ENCODE measurements at places on chromosomes 2 and 18.

DNA sequence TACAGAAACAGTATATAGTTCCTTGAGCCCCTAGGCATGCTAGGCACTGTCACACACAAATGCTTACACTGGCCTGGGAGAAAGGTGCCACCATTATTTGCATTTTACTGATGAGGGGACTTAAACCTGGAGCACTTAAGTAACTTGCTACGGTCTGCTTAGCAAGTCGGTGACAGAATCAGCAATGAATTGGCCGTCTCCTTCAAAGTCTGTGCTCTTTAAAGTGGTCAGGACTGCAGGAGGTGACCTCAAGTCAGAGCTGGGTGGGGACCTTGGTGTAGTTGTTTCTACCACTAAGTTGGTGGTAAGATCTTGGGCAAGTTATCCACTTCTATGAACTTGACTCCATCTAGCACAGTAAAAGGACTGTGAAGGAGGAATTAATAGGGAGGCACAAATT, 34.8 kb downstream of the PTPRM start:
- no peak for DNase-seq

- no peak for DNase-seq
Observed at GRCh38 chr18:36142751-36143150, 13.1 kb downstream of the ELP2 start.

DNA sequence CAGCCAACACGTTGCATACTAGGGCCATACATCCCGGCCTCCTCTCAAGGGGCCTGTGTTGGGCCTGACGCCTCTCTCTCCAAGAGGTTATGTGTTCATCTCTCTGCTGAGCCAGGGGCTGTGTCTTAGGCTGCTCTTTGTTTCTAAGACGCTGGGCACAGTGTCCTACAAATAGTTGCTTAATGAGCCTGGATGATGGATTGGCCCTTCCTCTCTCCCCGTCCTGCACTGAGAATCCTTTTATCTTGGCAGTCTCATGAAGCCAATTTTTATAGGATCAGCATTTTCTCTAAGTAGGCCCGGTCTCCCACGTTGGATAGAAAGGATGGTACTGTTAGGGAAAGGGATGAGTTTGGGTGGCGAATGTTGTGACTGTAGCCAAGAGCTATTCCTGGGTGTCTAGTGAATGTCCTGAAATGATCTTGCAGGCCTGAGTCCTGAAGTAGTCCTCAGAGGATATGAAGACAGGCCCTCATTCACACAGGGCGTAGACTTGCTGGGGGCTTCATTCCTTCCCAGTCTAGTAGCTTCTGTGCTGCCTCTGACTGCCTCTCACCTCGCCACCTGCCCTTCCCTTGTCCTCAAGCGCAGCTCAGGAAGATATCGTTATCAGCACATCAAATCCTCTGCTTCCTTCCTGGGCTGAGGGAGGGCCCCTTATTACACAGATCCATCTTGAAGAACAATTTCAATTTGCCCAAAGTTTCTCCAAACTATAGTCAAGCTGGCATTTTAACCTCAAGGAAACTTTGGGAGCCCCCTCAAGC, 8.8 kb downstream of the LBH start:
- DNase-seq = no peak

DNA sequence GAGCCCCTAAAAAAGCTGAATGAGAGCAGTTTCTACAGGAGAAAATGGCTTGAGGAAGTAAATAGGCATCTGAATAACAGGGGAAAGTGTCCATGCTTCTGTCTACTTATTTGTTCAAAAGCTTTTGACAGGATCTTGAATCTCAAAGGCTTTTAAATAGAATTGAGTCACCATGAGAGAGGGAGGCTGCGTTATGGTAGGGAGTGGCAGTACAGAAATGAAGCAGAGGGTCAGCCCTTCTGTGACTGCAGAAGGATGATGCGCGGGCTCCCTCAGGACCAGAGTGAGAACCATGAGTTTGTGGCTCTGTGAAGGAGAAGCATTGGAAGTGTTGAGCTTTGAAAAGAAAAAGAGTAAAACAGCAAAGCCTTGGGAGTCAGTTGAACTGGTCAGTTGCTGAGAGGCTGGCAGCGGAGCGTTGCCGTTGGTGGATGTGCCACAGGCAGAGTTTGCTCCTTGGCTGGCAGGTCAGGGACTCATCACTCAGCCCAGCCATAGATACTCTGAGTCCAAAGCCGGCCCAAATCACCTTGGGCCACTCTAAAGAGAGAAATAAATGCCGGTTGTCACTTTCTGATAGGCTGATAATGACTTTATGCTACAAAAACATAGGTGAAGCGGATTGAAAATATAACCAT, 17.4 kb downstream of the COPS7B start:
- DNase-seq = no peak

DNA sequence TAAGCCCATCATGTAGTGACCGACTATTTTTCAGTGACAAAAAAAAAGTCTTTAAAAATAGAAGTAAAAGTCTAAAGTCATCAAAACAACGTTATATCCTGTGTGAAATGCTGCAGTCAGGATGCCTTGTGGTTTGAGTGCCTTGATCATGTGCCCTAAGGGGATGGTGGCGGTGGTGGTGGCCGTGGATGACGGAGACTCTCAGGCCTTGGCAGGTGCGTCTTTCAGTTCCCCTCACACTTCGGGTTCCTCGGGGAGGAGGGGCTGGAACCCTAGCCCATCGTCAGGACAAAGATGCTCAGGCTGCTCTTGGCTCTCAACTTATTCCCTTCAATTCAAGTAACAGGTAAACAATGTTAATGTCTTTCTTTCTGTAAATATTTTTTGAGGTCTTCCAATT, at the start of gene CD28:
Gene CD28 (plus strand): TSS at position 237 of the 400 bp plus-strand sequence. CDS start 58 bp downstream, at position 295.
- no peak for DNase-seq

DNA sequence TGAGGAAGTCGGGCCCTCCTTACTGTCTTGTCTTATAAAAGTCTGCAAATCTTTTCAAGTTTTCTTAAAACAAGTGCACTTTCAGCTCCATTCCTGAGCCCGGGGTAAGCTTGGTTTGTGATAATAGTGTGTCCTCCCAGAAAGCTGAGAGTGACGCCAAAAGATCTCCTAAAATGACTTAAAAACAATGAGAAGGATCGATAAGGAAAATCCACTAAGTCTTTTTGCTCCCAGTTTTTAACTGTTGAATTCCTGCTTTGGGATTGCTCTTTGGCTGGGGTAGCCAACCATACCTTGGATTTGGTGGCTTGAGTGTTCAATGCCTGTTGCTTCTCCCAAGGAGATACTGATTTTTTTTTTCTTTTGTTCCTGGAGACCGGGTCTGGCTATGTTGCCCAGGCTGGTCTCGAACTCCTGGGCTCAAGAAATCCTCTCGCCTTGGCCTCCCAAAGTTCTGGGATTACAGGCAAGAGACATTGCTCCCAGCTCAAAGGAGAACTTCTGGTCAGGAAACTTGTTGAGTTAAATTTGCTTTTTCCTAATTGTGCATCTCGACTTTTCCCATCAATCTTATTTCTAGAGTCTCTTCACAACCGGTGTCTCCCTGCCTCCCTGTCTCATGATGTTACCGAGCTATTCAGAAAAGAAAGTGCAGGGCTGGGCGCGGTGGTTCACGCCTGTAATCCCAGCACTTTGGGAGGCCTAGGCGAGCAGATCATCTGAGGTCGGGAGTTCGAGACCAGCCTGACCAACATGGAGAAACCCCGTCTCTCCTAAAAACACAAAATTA, 3.0 kb downstream of the TGIF1 start:
- no peak for DNase-seq

DNA sequence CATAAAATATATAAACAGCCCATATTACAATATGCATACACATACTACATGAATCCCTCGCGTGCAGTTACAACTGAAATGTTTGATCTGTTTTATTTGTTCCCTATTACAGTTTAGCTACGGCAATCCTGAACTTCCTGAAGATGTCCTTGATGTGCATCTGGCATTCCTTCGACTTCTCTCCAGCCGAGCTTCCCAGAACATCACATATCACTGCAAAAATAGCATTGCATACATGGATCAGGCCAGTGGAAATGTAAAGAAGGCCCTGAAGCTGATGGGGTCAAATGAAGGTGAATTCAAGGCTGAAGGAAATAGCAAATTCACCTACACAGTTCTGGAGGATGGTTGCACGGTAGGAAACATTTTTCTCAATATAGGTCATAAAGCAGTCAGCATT, 36.4 kb downstream of the COL3A1 start:
- DNase-seq = no peak

- DNase-seq = no peak
Observed at GRCh38 chr2:262117-262516, 1.7 kb downstream of the SH3YL1 start.

Measured in CD14-positive monocyte (primary cell).